HEK293T (cell line): ENCODE measurements at places on chromosomes 2 and 18.

- no peak for DNase-seq
These were observed 6.8 kb upstream of the FAM124B start for GRCh38 chr2:224408676-224409075.

DNA sequence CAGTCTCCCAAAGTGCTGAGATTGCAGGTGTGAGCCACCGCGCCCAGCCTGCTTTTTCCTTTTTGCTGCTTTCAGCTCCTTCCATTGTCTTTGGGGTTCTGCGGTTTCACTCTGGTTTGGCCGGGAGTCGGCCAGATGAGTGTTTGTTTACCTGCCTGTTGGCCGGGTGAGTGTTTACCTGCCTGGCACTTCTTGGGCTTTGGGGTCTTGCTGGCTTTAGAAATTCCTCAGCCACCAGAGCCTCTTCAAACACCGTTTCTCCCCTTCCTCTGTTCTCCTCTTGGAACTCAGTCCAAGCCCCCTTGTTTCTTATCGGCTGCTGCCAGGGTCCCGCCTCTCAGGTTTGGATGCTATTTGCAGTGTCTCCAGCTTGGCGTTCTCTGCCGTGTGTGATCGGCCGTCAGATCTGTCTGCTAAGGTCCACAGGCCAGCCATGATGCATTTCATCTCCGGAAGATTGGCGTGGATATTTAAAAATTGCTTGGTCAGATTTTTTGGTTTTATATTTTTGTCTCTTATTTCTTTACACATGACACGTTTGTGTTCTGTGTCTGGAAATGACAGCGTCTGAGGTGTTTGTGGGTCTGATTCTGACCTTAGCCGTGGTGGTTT is 14.2 kb upstream of the GAL3ST2 start:
- DNase-seq: no peak

DNA sequence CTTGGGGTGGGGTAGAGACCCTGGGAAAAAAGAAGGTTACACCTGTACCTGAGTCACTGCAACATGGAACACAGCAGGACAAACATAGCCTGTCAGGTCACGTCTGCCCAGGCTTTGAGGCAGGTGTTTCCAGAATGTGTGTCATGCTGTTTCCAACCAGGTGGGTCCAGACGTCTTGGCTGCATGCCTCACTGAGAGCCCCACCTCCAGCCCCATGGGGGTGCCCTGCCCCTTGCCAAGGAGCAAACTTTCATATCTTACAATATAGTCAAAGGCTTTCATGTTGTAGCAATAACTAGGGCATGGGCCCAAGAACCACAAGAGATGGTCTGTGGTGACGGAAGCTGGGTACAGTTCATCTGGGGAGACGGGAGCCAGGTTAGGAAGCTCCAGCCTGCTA is 499.7 kb downstream of the BCL11A start:
- no peak for DNase-seq

GRCh38 chr2:191942739-191943103 is 95.8 kb upstream of the CAVIN2 start:
- no peak for DNase-seq

DNA sequence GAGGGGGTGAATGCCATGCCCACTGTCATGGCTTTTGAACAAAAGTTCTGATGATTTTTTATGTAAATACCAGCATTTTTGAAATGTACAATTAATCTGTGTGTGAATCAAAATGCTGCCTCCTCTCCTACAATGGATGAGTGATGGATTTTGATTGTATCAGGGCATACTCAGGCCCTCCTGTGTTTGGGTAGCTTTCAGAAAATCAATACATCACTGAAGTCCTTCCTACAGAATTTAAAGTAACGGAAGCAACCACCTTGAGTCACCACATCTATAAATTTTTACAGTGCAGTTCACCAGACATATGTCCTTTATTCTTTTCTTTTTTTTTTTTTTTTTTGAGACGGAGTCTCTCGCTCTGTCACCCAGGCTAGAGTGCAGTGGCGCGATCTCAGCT is 867.3 kb downstream of the EPHA4 start:
- no peak for DNase-seq

DNA sequence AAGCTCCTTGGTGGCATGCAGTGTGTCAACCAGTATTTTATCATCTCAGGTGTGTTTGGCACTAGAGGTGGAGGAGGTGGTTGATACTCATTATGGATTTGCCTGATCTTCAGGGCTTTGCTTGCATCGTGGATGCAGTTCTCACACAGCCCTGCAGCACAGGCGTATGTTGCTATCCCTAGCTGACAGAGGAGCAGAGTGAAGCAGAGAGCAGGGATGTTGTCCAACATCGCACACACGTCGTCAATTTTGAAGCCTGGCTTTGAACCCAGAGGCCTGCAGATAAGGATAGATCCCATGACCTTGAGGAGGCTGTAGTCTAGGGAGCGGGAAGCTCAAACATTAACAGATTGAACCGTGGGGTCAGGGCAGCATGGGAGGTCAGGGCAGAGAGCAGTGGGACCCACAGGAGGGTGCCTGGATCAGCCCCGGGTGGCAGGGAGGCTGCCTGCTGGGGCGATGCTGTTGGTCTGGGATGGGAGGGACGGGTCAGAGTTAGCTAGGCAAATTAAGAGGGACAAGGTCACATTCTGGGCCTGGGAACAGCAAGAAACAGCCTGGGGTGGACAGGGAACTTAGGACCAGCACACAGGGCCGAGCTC is 4.2 kb downstream of the RNF144A start:
- no peak for DNase-seq

- DNase-seq: peak; percentile 20
These were observed 145.6 kb downstream of the AGAP1 start for GRCh38 chr2:235639428-235639773.

GRCh38 chr2:75801234-75801982 is 90.7 kb upstream of the GCFC2 start:
- DNase-seq: no peak

GRCh38 chr18:78208461-78208860 is 771.2 kb upstream of the SALL3 start:
- no peak for DNase-seq

GRCh38 chr2:21317131-21317530 is 193.4 kb downstream of the TDRD15 start:
- peak; percentile 63 for DNase-seq

DNA sequence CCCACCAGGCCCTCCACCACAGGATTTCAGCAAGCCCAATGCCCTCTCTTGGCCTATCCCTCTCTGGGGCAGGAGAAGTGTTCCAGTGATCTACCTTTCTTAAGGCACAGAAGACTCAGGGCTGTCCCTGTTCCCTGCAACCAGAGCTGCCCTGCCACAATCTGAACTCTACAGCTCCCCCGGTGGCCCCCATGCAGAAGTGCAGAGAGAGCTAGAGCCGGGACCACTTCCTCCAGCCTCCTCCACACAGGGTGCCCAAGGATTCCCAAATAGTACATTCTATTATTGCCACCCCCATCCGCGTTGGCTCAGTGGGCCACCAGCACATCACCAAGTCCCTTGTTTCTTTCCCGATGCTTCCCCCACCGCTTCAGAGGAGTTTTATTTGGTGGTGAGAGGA is 114.8 kb upstream of the PTPRM start:
- DNase-seq: peak; percentile 68

- DNase-seq: no peak
These were observed 432.7 kb upstream of the RAB12 start for GRCh38 chr18:8176554-8176953.

DNA sequence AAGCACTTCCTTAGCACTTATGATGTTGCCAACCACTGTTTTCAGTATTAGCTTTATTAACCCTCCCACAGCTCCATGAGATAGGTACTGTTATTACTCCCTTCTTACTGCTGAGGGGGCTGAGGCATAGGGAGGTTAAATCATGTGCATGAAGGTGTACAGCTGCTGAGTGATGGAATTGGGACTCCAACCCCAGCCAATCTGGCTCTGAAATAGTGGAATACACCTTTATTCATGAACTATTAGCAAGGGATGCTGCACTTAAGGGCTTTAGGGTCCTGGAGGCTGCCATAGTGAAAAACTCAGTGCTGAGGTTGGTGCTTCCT is 19.2 kb downstream of the SMARCAL1 start:
- DNase-seq: no peak

DNA sequence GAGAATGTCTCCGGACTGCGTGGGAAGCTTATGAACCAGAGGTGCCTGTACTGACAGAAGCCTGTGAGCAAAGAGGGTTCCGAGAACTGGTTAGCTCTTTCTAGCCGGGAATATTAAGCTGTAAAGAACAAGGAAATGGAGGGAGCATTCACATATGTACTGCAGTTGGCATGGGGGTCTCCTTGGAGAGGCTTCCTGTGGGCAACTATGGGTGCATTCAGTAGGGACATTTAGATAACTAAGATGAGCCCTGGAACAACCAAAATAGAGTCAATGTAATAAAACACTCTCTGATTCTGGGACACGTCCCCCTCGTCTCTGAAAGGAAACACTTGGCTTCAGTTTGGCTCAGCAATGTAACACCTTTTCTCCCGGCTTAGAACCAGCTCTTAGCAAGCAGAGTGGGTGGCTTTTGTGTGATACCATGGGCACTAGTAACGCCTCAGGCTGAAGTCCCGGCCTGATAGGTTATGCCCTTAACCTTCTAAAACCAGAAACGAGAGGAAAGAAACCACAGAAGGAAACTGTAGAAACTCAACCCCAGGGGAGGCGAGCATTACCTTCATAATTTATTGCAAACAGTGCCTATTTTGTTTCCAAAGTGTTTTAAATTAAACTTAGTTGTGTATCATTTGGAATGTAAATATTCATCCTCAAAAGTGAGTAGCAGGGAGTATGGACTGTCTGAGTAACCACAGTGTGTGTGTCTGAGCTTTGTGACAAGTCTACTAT is 48.8 kb upstream of the LPIN2 start:
- DNase-seq: no peak

DNA sequence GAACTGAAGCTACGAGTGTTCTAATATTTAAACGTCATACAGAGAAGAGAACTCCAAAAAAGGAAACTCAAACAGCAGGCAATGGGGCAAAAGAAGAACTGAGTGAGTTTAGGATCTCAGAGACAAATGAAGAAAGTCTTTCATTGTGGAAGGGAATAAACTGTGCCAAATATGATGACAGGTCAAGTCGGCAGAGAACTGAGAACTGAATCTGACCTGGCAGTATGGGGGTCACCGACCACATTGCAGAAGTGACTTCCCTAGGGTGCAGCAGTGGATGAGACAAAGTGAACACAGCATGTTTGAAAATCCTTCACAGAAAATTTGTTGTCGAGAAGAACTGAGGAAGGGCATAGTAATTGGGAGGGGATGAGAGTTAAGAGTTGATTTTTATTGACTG is 55.9 kb downstream of the TTC21B start:
- DNase-seq: no peak

DNA sequence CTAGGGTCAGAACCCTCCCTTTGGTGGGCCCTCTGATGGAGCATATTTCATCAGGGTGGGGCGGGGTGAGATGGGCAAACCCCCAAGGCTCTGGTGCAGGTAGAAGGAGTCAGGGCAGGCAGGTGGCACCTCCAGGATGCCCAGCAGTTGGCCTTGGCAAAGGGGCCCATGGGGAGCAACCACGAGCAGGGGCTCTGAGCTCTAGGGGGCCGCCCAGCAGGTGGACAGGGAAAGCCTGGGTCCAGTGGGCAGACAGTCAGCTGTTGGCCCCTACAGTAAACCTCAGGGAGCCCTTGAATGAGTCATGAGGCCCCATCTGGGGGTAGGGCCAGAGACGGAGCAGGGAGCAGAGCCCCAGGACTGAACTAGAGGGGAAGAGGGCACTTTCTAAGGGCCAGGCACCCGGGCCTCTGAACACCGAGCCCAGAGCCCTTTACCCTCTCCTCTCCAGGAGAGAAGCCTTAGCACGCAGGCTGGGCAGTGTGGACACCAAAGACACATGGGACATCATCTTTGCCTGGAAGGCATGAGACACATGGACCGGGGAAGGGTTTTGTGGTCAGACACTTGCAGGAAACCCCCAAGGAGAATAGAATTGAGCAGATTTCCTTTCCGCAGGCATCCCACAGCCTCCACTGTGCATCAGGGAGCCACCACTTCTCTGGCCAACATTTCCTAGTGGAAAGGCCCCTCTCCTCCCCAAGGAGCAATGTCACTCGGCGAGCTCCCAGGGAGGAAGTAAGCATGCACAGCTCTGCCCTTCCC is 257.3 kb downstream of the GLI2 start:
- DNase-seq: no peak

DNA sequence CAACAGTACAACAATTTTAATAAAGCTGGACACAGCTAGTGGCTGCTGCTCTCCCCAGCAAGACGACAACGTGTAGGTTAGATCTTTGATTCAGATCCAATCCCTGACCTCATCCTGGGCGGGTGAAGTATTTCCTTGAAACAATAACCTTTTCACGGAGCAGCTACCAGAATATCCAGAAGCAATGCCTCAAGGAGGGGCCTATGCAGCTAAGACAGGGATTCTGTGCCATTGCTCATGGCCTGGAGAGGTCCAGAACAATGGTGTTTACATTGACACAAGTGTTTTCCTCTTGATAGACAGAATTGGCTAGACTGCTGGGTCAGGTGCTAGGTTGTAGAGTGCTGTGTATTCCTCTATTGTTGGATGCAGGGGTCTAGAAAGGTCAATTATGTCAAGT is 520.1 kb downstream of the BCL11A start:
- DNase-seq: no peak

- DNase-seq: no peak
These were observed 9.7 kb downstream of the ATP8B1 start for GRCh38 chr18:57793302-57793986.

- DNase-seq: no peak
These were observed 23.3 kb downstream of the CTAGE1 start for GRCh38 chr18:22394428-22394827.

- no peak for DNase-seq
These were observed 11.8 kb downstream of the CHRNA1 start for GRCh38 chr2:174752403-174753037.

GRCh38 chr2:8300216-8300615 is 381.6 kb upstream of the ID2 start:
- DNase-seq: no peak

GRCh38 chr2:165692906-165693305 is 101.1 kb downstream of the GALNT3 start:
- no peak for DNase-seq

DNA sequence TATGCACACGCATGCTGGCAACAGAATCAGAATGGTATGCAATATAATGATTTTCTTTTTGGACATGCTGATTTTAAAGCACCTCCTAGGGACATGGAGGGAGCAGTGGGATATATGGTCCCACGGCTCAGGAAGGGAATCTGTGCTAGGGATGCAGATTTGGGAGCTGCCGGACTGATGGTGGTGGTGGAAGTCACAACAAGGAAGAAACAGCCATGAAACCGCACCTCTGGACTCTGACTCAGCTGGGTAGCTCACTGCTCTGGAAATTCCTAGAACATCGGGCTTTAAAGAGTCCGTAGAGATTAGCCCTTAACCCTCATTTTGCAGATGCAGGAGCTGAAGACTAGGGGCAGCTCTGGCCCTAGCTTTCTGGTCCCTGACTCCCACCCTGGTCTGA is 364.3 kb upstream of the KLHL29 start:
- no peak for DNase-seq

GRCh38 chr2:60479226-60480088 is 74.0 kb downstream of the BCL11A start:
- no peak for DNase-seq

DNA sequence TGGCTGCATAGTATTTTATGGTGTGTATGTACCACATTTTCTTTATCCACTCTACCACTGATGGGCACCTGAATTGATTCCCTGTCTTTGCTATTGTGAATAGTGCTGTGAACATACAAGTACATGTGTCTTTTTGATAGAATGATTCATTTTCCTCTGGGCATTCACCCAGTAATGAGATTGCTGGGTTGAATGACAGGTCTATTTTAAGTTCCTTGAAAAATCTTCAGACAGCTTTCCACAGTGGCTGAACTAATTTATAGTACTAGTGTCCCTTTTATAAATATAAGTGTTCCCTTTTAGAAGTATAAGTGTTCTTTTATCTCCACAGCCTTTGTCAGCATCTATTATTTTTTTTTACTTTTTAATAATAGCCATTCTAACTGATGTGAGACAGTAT is 303.9 kb upstream of the EPHA4 start:
- DNase-seq: no peak

GRCh38 chr2:201807452-201807999 is 1.2 kb downstream of the CDK15 start:
- peak; percentile 53 for DNase-seq
